Skeletal muscle cell (primary cell): ENCODE measurements at places on chromosomes 11 and 22.

- DNase-seq: no peak
Measured at GRCh38 chr11:112863305-112863704, 97.9 kb upstream of the NCAM1 start.

DNA sequence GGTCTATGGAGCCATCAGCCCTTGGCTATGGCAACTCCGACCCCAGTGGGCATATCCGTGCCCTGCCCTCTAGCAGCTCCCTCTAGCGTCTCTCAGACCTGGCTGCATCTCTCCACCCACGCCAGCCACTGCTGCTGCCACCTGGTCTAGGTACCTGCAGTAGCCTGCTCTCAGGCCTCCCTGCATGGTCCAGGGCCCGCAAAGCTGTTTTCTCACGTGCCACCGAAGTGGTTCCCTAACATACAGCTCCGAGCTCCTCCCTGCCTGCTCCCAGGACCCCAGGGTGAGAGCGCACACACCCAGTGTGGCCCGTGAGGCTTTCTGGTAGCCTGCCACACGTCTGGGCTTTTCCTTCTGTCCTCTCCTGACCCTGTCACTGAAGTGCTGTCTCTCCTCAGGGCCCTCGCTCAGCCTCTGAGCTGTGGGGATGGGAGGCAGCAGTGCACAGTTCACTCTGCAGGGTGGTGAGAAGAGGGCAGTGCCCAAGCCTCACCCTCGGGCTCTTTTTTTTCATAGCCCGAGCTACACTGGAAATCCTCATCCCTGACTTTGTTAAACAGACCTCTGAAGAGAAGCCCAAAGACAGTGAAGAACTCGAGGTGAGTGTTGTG lies 14.3 kb downstream of the DGCR8 start:
- no peak for DNase-seq

- no peak for DNase-seq
Measured at GRCh38 chr22:28950617-28951411, 67.4 kb downstream of the ZNRF3 start.

- DNase-seq: peak; percentile 67
Measured at GRCh38 chr11:85827748-85828639, 17.1 kb upstream of the SYTL2 start.

DNA sequence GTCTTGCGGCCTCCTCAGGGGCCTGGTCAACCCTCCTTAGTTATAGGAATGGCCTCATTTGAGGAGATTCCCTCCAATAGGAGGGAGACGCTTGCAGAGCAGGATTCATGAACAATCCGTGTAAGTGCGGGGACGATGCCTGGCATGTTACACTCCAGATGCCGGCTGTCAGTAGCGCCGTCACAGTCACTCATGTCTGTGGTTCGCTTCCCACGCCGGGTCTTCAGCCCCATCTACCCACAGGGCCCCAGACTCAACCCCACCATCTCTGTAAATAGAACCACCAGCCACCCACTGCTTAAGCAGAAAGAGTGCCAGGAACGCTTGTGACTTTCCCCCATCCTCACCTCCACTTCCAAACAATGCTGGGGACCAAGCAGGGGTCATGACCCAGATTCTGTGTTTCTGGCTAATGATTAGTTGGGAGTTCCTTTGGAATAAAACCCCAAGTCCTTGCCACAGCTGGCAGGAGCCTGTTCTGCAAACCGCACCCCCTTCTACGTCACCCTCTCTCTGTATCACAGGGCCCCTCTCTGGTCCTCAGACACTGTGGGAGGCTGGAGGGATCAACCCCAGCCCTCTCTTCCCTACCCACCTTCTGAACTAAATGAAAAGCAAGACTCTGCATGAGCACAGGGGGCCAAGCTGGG lies 38.8 kb upstream of the TOLLIP start:
- no peak for DNase-seq

DNA sequence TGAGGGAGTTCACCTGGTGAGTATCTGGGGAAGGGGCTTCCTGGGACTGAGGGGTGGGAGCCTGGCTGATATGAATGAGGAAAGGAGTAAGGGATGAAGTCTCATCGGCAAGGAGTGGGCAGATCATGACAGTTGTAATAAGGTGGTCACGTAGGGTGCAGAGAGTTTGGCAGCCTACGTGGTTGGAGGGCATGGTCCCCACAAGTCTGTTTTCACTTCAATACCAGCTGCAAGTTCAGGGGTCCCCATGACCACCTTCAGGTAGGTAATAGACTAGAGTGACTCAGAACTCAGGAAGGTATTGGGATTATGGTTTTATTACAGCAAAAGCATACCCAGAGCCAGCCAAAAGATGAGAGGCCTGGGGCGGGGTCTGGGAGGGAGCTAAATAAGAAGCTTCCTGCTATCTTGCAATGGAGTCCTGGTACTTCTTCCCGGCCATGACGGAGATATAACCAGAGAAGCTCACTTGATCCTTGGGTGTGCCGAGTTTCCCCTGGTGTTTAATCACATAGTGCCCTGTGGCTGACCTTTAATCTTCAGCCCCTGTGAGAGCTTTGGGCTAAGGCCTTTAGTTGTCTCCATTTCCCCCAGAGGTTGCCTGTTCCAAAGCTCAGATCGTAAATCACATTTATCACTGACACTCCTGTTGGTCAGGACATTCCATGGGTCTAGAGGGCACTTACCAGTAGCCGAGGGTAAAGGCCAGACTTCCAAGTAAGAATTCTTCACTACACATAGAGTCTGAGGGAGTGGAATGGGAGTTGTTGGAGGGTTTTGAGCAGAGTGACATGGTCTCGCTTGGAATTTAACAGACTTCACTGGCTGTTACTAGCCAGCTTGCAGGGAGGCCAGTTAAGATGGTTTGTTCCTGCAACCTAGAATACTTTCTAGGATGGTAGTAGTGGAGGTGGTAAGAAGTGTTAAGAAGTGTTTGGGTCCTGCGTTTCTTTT lies 9.1 kb downstream of the SLC3A2 start:
- DNase-seq: no peak

GRCh38 chr11:2517016-2517385 lies 72.2 kb downstream of the KCNQ1 start:
- DNase-seq: no peak

- peak; percentile 88 for DNase-seq
Measured at GRCh38 chr11:89381094-89381493, 110.1 kb downstream of the NOX4 start.

DNA sequence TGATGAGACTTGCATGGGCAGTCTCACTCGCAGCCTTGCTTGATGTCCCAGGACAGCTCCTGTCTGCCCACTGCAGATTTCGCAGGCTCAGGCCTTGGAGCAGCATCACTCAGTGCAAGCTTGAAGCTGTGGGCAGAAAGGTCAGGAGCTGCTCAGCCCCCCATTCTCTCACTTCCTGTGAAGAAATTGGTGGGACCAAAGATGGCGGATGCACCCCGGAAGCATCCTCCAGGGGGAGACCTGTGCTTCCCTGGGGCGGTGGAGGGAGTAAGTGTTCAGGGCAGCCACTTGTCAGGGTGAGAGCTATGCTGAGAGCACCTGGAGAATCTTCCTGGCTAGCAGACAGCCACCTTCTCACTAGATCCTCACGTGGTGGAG lies 11.3 kb downstream of the PLAAT2 start:
- DNase-seq: no peak

GRCh38 chr11:122048401-122048800 lies 67.6 kb downstream of the BLID start:
- no peak for DNase-seq

- no peak for DNase-seq
Measured at GRCh38 chr22:23054531-23055257, 15.6 kb upstream of the GNAZ start.

DNA sequence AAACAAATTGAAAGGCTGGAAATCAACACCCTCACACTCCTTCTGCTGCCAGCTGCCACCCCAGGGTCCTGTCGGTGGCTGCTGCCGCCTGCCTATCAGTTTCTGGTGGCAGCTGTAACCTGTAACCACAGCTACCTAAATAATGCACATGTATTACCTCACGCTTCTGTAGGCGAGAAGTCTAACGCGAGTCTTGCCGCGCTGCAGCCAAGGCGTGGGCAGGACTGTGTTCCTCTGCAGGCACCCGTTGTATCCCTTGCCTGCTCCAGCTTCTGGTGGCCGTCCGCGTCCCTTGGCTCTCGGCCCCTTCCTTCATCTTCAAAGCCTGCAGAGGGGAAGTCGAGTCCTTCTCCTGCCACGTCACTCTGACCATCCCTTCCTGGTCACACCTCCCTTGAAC lies 44.1 kb upstream of the GCAT start:
- DNase-seq: no peak

- DNase-seq: no peak
Measured at GRCh38 chr11:75431533-75432525, 1.2 kb downstream of the KLHL35 start.

DNA sequence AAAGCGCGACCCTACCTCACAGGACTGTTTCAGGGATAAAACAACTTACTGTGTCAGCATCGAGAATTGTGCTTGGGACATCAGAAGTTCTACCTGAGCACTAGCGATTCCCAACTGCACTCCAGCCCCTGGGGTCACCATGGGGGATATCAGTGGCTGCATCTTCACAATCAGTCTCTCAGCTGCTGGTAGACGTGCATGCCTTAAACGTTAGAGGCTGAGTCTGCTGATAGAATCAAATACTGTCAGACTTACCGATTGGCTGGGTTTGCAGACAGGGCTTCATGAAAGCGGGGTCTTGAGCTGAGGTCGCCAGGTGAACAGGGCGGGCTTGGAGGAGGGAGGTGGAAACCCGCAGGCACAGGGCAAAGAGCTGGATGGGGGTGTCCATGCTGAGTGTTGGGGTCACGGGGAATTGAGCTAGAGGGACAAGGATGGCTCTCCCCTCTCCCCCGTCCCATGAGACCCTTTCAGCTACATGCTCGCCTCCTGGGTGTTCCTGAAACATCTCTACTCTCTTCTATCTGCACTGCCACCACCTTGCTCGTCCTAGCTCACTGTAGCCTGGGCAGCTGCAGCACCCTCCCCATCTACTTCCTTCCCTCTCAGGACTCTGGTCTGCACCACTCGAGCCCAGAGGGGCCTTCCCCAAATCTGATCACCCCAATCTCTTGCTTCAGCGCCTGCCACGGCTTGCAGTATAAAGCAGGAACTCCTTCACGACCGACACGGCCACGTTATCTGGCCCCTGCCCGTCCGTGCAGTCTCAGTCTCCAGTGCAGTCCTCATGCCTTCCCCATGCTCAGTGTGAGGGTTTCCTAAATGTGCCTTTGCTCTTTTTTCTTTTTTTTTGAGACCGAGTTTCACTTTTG lies 43.5 kb downstream of the ST14 start:
- no peak for DNase-seq

- peak; percentile 79 for DNase-seq
Measured at GRCh38 chr11:130631119-130631518, 182.7 kb downstream of the ADAMTS15 start.

DNA sequence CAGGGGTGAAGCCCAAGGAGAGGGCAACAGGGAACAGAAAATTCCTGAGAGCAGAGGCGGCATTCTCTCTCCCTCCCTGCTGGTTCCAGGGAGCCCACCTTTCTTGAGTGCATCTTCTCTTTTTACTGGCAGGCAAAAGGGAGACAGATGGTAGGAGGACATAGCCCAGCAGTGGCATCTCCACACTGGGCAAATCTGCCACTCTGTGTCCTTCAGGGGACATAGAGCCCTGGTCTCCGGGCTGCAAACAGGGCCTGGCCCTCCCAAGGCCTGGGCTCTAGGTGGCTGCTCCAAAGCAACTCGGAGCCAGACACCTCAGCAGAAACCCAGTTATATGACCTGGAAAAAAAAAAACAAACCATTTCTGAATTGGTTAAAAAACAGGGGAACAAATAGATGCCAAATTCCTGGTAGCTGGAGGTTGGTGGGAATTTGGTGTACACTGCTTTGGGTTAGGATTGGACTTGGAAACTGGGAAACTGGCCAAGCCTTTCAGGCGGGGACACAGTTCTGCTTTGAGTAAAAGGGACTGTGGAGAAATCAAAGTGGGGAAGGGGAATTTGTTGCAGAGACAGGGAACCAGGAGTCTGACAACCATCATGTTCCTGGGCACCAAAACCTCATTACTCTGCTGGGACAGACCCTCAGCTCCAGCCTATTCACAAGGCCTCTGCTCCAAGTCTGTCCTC lies 23.6 kb upstream of the DKK3 start:
- no peak for DNase-seq

GRCh38 chr11:79902493-79902892 lies 461.7 kb upstream of the TENM4 start:
- DNase-seq: peak; percentile 4

GRCh38 chr22:23168391-23169042 lies 11.8 kb upstream of the BCR start:
- no peak for DNase-seq

- no peak for DNase-seq
Measured at GRCh38 chr11:41201156-41201555, 258.3 kb downstream of the LRRC4C start.

GRCh38 chr11:93444617-93445073 lies 98.5 kb downstream of the SMCO4 start:
- peak; percentile 23 for DNase-seq

DNA sequence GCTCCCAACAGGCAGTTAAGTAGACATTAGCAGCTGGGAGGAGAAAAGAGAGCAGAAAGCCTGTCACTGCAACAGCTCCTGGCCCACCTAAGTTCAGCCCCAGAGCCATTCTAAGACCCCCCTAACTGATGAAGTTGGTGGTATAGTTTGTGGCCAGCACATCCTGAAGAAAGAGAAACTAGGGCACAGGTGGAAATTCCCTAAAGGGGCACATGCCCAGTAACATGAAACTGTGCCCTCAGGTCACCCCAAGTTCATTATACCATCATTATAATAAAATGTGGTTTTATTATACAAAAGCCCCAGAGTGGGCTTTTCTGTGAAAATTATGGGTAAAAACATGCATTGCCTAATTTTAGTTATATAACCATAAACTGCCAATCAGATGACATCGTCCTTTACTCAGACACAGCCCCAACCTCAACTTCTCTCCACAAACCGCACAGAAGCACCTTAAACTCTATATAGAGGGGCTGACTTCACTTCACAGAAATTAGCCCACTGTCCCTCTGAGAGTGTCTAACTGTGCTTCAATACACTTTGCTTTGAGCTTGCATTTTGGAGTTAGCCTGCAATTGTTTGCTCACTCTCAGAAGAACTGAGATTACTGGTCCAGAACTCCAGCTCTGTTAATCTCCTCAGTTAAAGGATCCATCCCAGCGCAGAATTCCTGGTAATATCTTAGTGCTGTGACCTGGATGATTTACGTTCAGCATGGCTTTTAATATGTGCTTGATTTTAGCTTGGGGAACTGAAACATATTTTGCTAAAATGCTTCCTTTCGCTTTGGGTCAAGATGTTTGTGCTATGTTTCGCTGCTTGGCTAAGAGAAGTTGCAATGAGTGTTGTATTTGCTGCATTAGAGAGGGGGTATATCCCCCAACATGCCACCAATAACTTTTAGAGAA lies 1.8 kb upstream of the APOL3 start:
- DNase-seq: no peak

- DNase-seq: no peak
Measured at GRCh38 chr11:71204748-71205664, 47.4 kb downstream of the SHANK2 start.

- DNase-seq: no peak
Measured at GRCh38 chr11:75850787-75851186, 35.8 kb downstream of the UVRAG start.

- DNase-seq: no peak
Measured at GRCh38 chr11:75954039-75954438, 139.0 kb downstream of the UVRAG start.
